Endodermal cell (in vitro differentiated cells): ENCODE measurements at places on chromosomes 5 and 9. TPM values are rescaled to one million over a fixed set of nuclear protein-coding genes. Genes with fewer than 3 reads are reported as not detected.

RNF183 gene
- 0.50 to 1.0 TPM (median 0.97 TPM) in 3 replicates for total RNA-seq

GMCL2 gene
- total RNA-seq: not detected in 2 replicates

FCN2 gene
- not detected in 3 replicates for total RNA-seq

DRD1 gene
- total RNA-seq: 0.16 to 0.53 TPM (median 0.34 TPM) in 3 replicates

NMRK1 gene
- total RNA-seq: 26.5 to 30.4 TPM (median 29.0 TPM) in 3 replicates

HSPB3 gene
- not detected in 2 replicates for total RNA-seq

OR4F3 gene
- total RNA-seq: not detected in 2 replicates

ADAMTS16 gene
- total RNA-seq: 7.4 and 11.1 TPM in 2 replicates

C5orf47 gene
- total RNA-seq: not detected in 2 replicates

SLC25A2 gene
- 0.55 TPM in 1 of 3 replicates, not detected in the others for total RNA-seq

CER1 gene
- total RNA-seq: 694 to 6,466 TPM (median 767 TPM) in 3 replicates

DNA sequence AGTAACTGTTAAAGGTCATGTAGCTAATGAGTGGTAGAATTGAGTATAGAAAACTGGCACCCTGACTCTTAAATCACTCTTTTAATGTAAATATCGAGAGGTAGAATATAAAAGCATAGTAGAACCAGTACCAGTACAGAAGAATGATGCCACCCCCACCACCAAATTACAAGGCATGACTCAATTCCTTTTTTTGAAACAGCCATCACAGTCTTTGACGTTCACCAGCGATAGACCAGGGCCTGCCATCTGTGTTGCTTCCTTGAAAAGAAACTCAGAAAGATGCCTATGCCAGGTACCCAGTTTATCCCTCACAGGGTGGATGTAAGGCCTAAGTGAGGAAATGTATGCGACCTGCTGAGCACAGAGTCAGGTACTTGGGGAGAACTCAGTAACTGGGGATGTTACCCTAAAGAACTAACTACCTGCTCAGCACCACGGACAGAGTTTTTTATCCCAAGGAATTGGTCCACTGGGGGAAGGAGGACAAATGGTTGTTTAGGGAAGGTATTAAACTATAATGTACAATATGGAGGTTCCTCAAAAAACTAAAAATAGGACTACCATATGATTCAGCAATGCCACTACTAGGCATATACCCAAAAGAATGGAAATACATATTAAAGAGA is 116.5 kb downstream of the BRINP1 start:
- H3K27me3 ChIP-seq: no peaks in the 10 kb centered on the region
- no peaks in the 10 kb centered on the region for H3K36me3 ChIP-seq
- no peak overlapping the region for H3K27ac ChIP-seq
- no peak overlapping the region for H3K4me3 ChIP-seq

GRCh38 chr5:51398875-51399642 is 15.8 kb downstream of the ISL1 start:
- H3K4me3 ChIP-seq: peak overlapping the region; percentile 81
- peak; percentile 81 for DNase-seq
- H3K36me3 ChIP-seq: no peaks in the 10 kb centered on the region
- H3K4me1 ChIP-seq: peaks cover 3% of the 10 kb centered on the region
- H3K27ac ChIP-seq: no peak overlapping the region
- H3K27me3 ChIP-seq: peaks cover 87% of the 10 kb centered on the region

DNA sequence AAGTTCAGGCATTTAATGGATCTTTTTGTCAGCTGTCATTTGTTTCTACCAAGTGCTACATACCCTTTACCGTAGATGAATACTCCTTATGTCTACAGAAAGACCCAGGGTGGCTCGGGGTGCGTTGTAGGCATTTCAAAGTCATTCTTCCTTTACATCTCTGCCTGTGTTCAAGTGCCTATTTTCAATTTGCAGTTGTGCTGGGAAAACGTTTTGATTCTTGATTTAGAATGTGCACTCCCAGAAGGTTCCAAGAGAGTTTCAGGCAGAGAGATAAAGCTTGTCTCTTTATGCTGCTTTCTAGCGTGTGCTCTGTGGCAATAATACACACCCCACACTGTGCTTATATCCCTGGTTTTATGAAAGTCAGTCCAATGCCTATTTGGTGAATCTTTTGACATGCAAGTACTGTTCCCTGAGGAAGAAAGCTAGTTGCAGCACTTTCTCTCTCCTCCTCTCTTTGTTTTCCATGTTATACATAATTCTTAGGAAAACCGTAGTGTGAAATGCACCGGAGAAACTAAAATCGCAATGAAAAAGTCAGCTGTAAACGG is 828.1 kb upstream of the ZNF608 start:
- H3K27me3 ChIP-seq: no peaks in the 10 kb centered on the region
- no peaks in the 10 kb centered on the region for H3K4me1 ChIP-seq
- no peak overlapping the region for H3K4me3 ChIP-seq
- H3K36me3 ChIP-seq: no peaks in the 10 kb centered on the region
- H3K27ac ChIP-seq: peak overlapping the region; percentile 52
- DNase-seq: no peak

DNA sequence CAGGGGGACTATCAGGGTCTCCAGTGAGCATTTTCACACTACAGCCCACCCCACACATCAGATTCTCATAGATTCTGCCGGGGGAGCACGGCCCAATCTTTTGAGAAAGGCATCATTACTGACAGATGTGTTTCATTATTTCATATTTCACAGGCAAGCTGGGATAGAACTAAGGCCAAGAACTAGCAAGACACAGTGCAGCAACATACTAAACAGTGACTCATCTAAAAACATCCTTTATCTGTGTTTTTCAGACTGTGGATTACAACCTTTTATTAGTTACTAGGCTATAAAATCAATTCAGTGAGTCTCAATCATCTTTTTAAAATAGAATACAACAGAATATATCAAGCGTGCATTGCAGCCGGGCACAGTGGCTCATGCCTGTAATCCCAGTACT is 59.8 kb downstream of the CPLANE1 start:
- H3K36me3 ChIP-seq: peaks cover 61% of the 10 kb centered on the region
- no peak overlapping the region for H3K27ac ChIP-seq
- H3K27me3 ChIP-seq: no peaks in the 10 kb centered on the region
- no peak for DNase-seq

- no peak overlapping the region for H3K4me3 ChIP-seq
- DNase-seq: no peak
- H3K27ac ChIP-seq: no peak overlapping the region
- peaks cover under 1% of the 10 kb centered on the region for H3K4me1 ChIP-seq
- no peaks in the 10 kb centered on the region for H3K27me3 ChIP-seq
Observed at GRCh38 chr9:91354881-91355280, 6.8 kb downstream of the AUH start.

- H3K4me3 ChIP-seq: no peak overlapping the region
- H3K27me3 ChIP-seq: no peaks in the 10 kb centered on the region
- H3K27ac ChIP-seq: no peak overlapping the region
- no peaks in the 10 kb centered on the region for H3K36me3 ChIP-seq
Observed at GRCh38 chr9:82993856-82994605, 68.9 kb downstream of the RASEF start.

DNA sequence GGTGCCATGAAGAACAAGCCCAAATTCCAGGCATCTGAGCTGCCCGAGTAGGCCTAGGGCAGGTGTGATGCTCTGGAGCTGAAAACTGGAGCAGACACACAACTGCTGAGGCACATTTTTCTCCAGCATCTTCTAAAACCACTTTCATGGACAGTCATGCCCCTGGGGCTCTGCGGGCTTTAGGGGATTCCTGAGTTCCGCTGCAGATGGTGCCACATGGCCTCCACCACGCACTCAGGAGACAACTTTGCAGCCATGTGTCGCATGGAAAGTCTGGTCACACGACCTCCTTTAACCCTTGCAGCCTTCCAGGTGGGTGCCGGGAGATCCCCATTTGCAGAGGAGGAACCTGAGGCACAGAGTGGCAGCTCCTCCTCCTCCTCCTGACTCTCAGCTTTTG is 112.8 kb upstream of the SARDH start:
- H3K27ac ChIP-seq: no peak overlapping the region
- no peaks in the 10 kb centered on the region for H3K27me3 ChIP-seq
- no peak for DNase-seq
- no peaks in the 10 kb centered on the region for H3K4me1 ChIP-seq
- no peaks in the 10 kb centered on the region for H3K36me3 ChIP-seq

GRCh38 chr9:95940265-95940664 is 64.8 kb downstream of the ERCC6L2 start:
- no peak overlapping the region for H3K4me3 ChIP-seq
- peaks cover 81% of the 10 kb centered on the region for H3K36me3 ChIP-seq
- no peak overlapping the region for H3K27ac ChIP-seq
- no peak for DNase-seq
- no peaks in the 10 kb centered on the region for H3K27me3 ChIP-seq

DNA sequence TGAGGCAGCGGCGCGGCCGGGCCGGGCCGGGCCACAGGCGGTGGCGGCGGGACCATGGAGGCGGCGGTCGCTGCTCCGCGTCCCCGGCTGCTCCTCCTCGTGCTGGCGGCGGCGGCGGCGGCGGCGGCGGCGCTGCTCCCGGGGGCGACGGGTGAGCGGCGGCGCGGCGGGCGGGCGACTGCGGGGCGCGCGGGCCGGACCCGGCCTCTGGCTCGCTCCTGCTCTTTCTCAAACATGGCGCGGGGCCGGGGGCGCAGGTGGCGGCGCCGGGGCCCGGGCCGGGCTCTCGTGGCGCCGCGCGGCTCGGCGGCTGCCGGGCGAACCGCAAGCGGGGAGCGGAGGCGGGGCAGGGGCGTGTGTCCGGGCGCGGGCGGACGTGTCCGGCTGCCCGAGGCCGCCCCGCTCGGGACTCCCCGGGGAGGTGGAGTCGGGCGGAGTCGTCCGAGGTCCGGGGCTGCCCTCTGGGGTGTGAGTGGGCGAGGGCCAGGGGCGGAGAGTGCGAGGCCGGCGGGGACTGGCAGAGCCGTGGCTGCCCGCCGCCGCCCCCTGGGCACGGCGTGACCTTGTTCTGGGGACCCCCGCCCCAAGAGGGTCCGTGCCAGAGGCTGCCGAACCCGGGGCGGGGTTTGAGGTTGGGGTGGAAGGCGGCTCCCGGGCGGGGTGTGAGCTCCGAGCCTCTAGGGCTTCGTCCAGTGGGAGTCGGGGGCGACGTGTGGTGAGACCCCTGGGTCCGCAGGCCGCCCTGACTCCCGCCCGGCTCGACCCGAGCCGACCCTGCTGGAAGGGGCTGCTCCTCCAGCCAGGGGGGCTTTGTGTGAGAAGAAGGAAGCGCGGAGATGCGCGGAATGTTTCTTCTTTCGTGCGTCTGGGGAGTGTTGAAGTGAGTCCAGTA is 485 bp downstream of the TGFBR1 start:
- peak overlapping the region; percentile 91 for H3K4me3 ChIP-seq
- peaks cover 19% of the 10 kb centered on the region for H3K36me3 ChIP-seq
- peaks cover 12% of the 10 kb centered on the region for H3K4me1 ChIP-seq
- H3K27ac ChIP-seq: peak overlapping the region; percentile 79

GRCh38 chr9:136170006-136170901 is 34.7 kb downstream of the LHX3 start:
- peak; percentile 87 for DNase-seq
- peaks cover 9% of the 10 kb centered on the region for H3K4me1 ChIP-seq
- no peak overlapping the region for H3K27ac ChIP-seq
- no peaks in the 10 kb centered on the region for H3K36me3 ChIP-seq

- no peak for DNase-seq
- H3K36me3 ChIP-seq: no peaks in the 10 kb centered on the region
- H3K4me1 ChIP-seq: peaks cover 8% of the 10 kb centered on the region
- no peaks in the 10 kb centered on the region for H3K27me3 ChIP-seq
- no peak overlapping the region for H3K4me3 ChIP-seq
Observed at GRCh38 chr5:73352243-73352642, 96.3 kb downstream of the FOXD1 start.

GRCh38 chr9:14308853-14309145 is 5.1 kb downstream of the NFIB start:
- peaks cover 4% of the 10 kb centered on the region for H3K36me3 ChIP-seq
- DNase-seq: no peak
- H3K27me3 ChIP-seq: peaks cover 19% of the 10 kb centered on the region

DNA sequence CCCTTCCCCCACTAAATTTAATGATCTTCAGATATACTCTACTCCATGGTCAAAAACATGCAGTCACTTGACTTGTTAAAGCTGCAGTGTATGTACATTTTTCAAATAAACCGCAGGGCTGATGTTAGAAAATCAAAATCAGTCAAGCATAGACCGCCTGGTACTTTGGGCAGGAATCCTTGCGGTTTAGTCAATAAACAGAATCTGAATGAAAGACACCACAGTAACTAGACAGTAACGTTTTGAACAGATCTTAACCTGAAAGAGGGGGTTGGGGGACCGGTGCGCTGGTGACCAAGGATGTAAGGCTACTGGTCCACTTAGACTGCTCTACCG is 188.8 kb downstream of the BNC2 start:
- DNase-seq: no peak
- no peaks in the 10 kb centered on the region for H3K4me1 ChIP-seq
- no peaks in the 10 kb centered on the region for H3K27me3 ChIP-seq
- no peaks in the 10 kb centered on the region for H3K36me3 ChIP-seq
- no peak overlapping the region for H3K4me3 ChIP-seq

DNA sequence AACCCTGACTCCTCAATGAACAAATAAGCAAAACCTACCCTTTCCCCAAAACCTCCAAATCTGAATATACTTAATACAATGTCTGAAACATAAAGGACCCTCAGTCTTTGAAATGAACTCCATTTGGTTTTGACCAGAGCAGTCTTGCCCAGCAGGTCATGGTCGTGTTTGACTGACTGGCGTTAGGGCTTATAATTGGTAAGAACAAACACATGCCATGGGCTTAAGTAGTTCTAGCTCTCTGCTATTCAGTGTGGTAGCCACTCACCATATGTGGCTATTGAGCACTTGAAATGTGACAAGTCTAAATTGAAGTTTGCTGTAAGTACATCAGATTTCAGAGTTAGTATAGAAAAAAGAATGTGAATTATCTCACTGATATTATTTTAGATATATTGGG is 42.1 kb downstream of the LRRTM2 start:
- peaks cover 69% of the 10 kb centered on the region for H3K36me3 ChIP-seq
- DNase-seq: no peak
- H3K27ac ChIP-seq: peak overlapping the region; percentile 56
- H3K27me3 ChIP-seq: no peaks in the 10 kb centered on the region

- H3K27me3 ChIP-seq: no peaks in the 10 kb centered on the region
- H3K4me3 ChIP-seq: no peak overlapping the region
- H3K36me3 ChIP-seq: no peaks in the 10 kb centered on the region
- H3K27ac ChIP-seq: no peak overlapping the region
- no peaks in the 10 kb centered on the region for H3K4me1 ChIP-seq
Observed at GRCh38 chr5:41955432-41956024, 30.4 kb downstream of the FBXO4 start.

GRCh38 chr5:90227683-90228082 is 181.9 kb downstream of the CETN3 start:
- H3K36me3 ChIP-seq: no peaks in the 10 kb centered on the region
- H3K27ac ChIP-seq: no peak overlapping the region
- peaks cover 3% of the 10 kb centered on the region for H3K4me1 ChIP-seq
- H3K27me3 ChIP-seq: no peaks in the 10 kb centered on the region
- no peak for DNase-seq
- H3K4me3 ChIP-seq: no peak overlapping the region

- no peak overlapping the region for H3K27ac ChIP-seq
- H3K4me3 ChIP-seq: no peak overlapping the region
- no peaks in the 10 kb centered on the region for H3K27me3 ChIP-seq
- H3K36me3 ChIP-seq: peaks cover 43% of the 10 kb centered on the region
- no peaks in the 10 kb centered on the region for H3K4me1 ChIP-seq
Observed at GRCh38 chr9:136921307-136921706, 23.2 kb downstream of the FBXW5 start.

- peaks cover 5% of the 10 kb centered on the region for H3K36me3 ChIP-seq
- no peak overlapping the region for H3K4me3 ChIP-seq
- no peak for DNase-seq
Observed at GRCh38 chr5:50814556-50814955, 148.1 kb downstream of the PARP8 start.
